T-cell (primary cell): ENCODE measurements at places on chromosomes 12 and 14.

GRCh38 chr14:63596998-63597658, 44.5 kb downstream of the WDR89 start:
- no peak for DNase-seq

GRCh38 chr14:77099425-77100167, 1.5 kb downstream of the CIPC start:
- DNase-seq, result no peak

DNA sequence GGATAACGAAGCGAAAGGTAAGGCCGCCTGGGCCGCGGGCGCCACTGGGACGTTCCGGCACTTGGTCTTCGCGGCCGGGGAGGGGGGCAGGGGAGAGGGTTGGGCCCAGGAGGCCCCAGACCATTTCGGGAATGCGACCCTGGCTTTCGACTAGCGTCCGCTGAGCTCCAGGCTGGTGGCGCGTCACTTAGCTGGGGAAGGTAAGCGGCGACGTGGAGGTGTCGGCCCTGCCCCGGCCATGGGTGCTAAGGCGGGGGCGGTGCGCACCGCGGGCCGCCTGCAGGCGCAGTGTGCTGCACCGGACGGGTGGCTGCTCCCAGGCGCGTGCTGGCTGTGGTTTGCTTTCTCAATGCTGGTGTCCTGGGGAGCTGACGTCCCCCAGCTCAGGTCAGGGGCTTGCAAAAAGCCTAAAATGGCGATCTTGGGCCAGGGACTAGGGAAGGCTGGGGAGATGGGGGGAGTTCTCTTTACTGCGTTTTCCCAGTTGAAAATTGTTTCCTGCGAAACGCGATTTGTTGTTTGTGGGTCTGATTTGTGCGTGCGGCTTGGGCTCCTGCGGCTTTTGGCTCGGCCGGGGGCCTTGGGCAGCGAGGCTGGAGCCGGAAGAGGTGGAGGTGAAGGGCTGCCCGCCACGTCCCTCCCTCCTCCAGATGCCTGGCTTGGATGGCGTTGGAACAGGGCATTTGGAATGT, 1.2 kb downstream of the HOXC10 start:
- DNase-seq, result no peak

- DNase-seq, result no peak
Observed at GRCh38 chr14:103653805-103654204, 24.8 kb downstream of the KLC1 start.

- no peak for DNase-seq
Observed at GRCh38 chr12:89836026-89836425, 127.4 kb upstream of the ATP2B1 start.

GRCh38 chr14:23434488-23435222, 805 bp downstream of the MYH7 start:
- no peak for DNase-seq
